SJSA1 (cell line): ENCODE measurements at places on chromosomes 16 and 17.

DNA sequence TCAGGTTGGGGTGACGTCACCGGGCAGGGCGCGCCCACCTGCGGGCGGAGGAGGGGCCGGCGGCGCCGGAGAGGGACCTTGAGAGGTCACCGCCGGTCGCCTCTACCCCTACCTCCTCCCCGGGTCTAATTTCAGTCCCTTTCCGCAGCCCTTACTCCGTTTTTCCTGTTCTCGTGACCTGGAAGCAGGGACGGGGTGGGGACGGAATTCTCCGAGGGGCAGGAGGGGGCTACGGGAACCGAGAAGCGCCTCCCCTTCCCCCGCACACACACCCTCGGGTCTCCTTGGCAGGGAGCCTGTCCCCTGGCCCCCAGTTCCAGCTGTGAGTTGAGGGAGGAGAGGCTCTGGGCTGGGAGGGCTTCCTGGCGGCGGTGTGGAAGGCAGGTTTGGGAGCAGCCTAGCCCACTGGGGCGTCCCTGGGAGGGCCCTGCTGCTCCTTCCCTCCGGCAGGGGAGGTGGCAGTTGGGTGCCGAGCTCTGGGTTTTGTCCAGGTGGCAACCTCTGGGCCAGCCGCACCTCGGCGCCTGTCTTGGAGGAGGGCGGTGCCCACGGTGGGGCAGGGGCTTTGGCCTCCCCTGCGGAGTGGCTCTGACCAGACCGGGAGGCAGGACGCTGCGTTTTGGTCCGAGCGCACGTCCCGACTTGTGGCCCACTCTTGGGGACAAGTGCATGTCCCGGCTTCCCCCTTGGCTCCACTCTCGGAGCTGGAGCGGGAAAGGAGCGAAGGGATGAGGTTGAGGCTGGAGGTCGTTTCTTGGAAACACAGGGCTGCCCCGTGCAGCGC, 773 bp downstream of the SYNGR3 start:
- peaks cover 12% of the 10 kb centered on the region for H3K27me3 ChIP-seq
- no peak for DNase-seq
- H3K27ac ChIP-seq = no peak overlapping the region
- H3K4me3 ChIP-seq = no peak overlapping the region
- peaks cover 24% of the 10 kb centered on the region for H3K36me3 ChIP-seq

DNA sequence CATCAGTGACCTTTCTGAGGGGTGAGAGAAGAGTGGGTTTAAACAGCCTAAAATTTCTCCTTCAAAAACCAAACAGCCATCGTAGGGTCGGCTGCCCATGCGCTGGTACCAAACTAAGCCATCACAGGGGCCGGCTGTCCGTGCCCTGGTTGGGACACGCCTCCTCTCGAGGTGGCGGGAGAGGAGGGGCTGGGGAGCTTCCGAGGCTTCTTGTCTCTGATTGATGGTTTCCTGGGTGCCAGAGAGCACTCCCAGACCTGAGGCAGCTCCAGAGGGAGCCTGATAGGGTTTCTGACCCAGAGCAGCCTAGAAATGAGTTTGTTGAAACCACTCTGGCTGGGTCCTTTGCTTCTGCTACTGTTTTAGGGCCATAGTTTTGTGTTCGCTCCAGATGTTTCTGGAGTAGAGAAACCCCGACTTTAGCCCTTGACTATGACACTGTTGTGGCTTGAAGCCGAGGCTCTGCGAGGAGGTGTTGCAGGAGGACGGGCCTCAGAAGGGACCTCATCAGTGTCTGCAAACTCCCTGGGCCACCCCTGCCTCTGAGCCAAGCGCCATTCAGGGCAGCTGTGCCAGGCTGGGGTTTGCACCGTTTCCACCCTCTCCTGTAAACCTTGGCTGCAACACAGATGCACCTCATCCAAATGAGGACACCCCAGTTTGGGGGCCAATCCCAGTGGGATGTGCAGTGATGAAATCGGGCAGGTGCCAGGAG, 6.2 kb downstream of the ZNF276 start:
- no peak overlapping the region for H3K4me3 ChIP-seq
- H3K27ac ChIP-seq = no peak overlapping the region
- no peaks in the 10 kb centered on the region for H3K27me3 ChIP-seq
- peaks cover 5% of the 10 kb centered on the region for H3K4me1 ChIP-seq

DNA sequence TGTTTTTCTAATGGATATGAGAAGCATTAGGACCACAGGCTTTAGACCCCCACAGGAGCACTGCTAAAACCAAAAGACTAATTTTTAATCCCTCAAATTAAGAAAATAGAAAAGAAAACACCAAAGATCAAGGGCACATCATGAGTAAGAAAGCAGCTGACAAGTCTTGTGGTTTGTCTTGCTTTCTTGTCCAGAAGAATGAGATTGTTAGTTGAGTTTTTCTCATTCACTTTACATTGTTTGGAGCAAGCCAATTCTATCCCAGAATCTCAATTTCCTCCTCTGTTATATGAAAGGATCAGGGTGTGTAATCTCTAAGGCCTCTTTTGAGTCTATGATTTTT, 899.0 kb downstream of the KCNJ2 start:
- peaks cover 4% of the 10 kb centered on the region for H3K4me1 ChIP-seq
- H3K27ac ChIP-seq = no peak overlapping the region
- DNase-seq = no peak
- H3K36me3 ChIP-seq = no peaks in the 10 kb centered on the region

GRCh38 chr17:44102849-44103622, 20.4 kb downstream of the HDAC5 start:
- H3K36me3 ChIP-seq = peaks cover 56% of the 10 kb centered on the region
- peaks cover 68% of the 10 kb centered on the region for H3K4me1 ChIP-seq
- DNase-seq = no peak

DNA sequence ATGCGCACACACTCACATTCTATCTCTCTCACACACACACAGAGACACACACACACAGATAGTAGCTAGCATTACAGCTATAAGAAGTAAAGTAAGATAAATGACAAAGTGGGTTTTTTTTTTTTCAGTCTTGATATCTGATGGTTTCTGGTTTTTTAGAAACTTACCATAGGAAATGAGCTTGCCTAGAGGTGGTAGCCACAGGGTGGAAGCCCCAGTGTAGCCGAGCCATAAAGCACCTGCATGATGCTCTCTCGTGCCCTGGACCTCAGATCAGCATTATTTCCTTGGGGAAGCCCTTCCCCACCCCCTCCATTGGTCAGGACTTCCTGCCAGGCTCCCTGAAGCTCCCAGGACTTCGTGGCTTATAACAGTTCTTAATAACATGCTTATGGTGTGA, 264.3 kb upstream of the C16orf82 start:
- no peaks in the 10 kb centered on the region for H3K4me1 ChIP-seq
- no peak overlapping the region for H3K4me3 ChIP-seq
- DNase-seq = no peak
- no peak overlapping the region for H3K27ac ChIP-seq
- H3K27me3 ChIP-seq = 0 out of 2 replicates have a peak, but pooled peaks cover 2% of the 10 kb centered on the region
